ENCODE measurements at places on chromosomes 5 and 9.

GRCh38 chr5:139696167-139696893 lies 48.2 kb downstream of the CXXC5 start:
- DNase-seq, result no peak

GRCh38 chr9:37676411-37676830 lies 25.7 kb downstream of the FRMPD1 start:
- DNase-seq, result no peak

DNA sequence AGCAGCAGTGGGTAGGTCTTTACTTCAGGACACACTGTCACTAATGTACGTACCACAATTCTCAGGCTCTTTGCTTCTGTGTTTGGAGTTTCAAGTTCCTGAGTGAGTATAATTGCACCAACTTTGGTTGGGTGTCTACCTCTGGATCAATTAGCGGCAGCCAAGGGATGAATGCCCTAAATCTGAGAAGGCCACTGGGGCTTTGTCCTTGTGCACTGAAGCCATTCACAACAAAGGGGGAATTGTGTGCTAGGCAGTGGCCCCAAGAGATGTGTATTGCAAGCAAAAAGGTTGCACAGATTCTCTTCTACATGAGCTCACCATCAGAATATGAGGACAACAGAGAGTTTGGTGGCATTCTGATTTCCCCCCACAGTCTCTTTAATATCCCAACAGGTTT lies 3.9 kb upstream of the PHF24 start:
- DNase-seq, result no peak

- no peak for DNase-seq
These were observed 119.6 kb downstream of the PPP2R2B start for GRCh38 chr5:146758938-146759337.

- no peak for DNase-seq
These were observed 388.5 kb downstream of the ENC1 start for GRCh38 chr5:74252044-74252443.

- DNase-seq, result no peak
These were observed 82.1 kb downstream of the PRKACG start for GRCh38 chr9:68931821-68932220.

- no peak for DNase-seq
These were observed 4.3 kb upstream of the DHFR start for GRCh38 chr5:80659106-80659505.

DNA sequence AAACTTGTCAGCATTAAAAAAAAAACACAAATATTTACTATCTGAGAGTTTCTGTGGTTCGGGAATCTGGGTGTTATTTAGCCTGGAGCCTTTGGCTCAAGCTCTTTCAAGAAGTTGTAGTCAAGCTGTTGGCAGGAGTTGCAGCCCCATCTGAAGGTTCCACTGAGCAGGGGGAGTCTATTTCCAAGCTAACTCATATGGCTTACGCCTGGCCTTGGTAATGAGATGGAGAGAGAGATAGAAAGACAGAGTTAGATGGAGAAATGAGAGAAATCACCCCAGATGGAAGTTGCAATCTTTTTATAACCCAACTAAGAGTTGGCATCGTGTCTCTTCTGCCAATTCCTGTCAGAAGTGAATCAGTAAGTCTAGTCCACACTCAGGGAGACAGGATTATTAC lies 1075.2 kb upstream of the SEMA6A start:
- DNase-seq, result no peak

DNA sequence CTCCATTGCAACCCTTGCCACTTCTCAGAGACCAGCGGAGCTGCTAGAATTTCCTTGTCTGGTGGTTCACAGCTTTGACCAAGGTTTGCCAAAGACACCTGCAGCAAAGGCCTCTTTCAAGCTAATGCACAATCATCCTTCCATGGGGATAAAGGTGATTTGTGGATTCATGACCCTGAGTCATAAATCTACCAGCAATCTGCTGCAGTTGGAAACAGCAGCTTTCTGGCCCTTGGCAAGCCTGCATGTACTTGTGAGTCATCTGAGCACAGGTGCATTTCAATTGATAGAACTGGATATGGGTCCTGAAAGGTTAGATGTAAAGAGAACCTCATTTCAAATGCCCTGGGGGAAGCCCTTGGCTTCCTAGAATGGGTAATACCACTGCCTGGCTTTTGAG lies 21.6 kb upstream of the TCF7 start:
- no peak for DNase-seq
